ENCODE measurements at places on chromosomes 3 and 15.

DNA sequence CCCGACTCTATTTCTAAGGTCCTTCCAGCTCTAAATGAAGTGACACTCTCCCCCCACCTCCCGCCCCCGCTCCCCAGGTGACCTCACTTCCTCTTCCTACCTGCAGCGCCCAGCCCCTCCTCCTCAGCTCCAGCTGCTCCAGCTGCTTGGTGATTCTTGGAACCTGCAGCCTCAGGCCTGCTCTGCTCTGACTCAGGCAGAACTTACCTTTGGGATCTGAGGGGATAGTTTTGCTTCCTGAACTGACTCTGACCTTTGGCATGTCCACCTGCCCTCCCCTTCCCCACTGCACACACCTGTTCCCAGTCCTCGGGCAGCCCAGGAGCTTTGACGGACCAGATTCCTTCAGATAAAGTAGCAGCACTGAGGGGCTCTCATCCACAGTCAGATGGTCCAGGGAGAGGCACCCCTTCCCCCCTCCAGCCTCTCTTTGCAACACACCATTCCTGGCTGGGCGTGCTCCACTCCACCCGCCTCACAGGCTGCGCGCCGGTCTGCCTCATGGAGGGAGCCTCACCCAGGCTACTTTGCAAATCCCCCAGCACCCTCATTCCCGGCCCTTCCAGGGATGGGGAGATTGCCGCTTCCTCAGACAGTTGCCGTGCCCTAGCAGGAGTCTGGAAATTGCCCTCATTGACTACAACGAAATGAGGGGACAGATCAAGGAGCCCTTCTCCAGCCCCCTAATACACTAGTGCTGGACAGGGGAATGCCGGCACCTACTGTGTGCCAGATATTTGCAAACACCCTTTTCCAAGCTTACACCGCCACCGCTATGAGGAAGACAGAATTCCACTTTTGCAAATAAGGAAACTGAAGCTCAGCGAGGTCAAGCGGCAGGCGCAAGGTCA lies 692 bp upstream of the C15orf39 start:
- peak; percentile 11 for DNase-seq

DNA sequence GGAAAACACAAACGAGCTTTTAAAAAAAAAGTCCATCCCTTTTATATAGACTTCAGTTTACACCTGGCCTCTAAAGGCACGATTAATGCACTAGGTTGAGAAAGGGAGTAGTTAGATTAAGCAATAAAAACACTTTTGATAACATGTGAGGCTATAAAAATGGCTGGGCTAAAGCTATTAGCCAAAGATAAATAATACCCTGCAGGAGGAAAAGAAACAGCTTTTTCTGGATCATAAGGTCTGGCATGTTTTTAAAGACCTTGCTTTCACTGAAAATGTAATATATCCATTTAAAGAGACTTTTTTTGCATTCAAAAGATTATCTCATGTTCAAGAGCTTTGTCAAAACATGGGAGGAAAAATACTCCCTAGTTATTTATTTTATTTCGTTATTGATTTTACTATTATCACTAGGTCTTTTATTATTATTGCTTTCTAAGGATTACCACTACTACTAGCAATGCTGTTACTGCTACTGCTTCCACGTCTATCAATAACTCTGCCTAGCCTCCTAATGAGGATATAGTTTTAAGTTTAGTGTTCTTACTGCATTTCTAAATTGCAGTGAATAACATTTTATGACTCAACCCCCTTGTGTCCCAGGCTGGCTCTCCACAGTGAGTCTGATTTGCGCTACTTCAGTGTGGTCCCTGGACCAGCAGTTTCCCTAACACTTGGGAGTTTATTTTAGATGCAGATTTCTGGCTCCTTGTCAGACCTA lies 93.4 kb downstream of the THRB start:
- DNase-seq = no peak

GRCh38 chr3:156551746-156552145 lies 3.2 kb downstream of the SSR3 start:
- peak; percentile 79 for DNase-seq

- DNase-seq = no peak
These were observed 915 bp downstream of the BCL2L10 start for GRCh38 chr15:52111517-52112202.

GRCh38 chr3:194261581-194262063 lies 89.5 kb downstream of the CPN2 start:
- no peak for DNase-seq

DNA sequence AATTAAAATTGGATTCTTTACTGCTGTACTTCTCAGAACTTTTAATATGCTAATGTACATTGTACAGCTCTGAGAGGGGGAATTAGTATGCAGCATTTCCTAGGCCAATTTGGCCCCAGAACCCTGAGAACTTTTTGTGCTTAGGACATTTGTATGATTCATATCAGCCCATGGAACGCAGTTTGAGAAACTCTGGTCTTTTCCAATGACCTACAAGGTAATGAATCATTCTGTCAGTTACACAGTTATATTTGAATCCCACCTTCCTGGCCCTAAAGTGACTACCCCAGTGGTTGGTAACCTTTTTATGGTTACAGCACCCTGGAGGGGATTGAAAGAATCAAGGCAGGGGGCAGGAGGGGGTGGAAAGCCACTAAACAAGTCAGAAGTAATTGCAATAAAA lies 25.6 kb upstream of the KBTBD12 start:
- DNase-seq = no peak

GRCh38 chr15:56356616-56357015 lies 8.6 kb upstream of the TEX9 start:
- DNase-seq = no peak

DNA sequence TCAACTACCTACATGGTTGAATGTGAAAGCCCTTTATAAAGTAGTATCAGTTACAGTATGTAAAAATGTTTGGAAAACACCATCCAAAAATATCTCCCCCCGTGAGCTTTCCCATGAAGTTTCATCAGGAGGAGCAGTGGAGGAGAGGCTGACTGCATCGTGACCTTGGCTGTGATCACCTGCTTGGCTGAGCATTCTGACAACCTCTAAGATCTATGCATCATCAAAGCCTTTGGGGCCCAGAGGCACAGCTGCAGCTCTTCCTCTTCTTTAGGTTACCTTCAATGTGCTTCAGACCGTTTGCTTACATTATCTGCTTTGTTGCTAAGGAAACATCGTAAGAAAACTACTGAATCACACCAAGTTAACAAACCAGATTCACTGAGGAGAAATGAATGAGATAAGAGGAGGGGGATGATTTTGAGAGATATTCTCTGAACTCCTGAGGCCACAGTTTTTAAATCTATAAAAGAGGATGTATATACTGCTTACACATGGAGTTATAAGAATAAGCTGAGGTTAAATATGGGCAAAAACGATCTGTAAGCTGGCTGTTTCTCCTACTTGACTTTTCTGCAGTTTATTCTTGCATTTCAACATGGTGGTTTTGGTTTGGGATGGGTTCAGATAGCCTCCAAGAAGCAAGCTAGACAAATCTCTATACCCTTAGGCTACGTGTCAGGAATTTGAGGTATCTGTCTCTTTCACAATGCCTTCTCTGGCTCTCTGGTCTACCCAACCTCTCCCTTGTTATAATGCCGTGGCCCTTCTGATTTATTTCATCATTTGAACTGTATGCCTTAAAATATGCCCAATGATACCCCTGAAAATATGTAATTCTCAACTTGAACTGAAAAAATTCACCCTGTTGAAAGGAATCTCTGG lies 4.0 kb downstream of the GCSAM start:
- no peak for DNase-seq

DNA sequence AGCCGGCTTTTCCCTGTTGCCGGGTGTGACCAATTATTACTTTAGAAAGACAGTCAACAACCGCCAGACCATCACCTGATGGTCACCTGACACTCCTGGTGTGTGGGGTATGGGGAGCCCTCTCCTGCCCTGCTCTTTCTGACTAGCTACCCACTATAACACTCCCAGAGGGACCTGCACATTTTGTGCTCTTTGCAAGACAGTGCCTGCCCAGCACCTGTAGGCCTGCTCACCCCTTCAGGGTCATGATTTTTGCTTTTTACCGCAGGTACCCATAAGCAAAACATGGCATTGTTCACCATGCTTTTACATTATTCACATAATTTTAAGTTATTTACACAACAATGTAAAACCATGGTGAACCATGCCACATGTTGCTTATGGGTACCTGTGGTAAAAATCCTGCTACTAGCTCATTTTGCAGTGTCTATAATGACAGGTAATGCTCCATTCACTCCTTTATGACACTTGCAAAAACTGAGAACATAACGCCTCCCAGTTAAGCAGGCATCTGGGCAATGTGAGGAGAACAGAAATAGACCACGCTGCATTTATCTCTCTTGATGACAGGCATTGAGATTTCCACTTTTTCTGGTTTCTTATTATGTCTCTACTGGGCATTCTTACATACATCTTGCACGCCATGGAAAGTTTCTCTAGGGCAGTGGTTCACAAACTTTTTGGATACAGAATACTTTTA lies 9.9 kb downstream of the CCRL2 start:
- DNase-seq = no peak

DNA sequence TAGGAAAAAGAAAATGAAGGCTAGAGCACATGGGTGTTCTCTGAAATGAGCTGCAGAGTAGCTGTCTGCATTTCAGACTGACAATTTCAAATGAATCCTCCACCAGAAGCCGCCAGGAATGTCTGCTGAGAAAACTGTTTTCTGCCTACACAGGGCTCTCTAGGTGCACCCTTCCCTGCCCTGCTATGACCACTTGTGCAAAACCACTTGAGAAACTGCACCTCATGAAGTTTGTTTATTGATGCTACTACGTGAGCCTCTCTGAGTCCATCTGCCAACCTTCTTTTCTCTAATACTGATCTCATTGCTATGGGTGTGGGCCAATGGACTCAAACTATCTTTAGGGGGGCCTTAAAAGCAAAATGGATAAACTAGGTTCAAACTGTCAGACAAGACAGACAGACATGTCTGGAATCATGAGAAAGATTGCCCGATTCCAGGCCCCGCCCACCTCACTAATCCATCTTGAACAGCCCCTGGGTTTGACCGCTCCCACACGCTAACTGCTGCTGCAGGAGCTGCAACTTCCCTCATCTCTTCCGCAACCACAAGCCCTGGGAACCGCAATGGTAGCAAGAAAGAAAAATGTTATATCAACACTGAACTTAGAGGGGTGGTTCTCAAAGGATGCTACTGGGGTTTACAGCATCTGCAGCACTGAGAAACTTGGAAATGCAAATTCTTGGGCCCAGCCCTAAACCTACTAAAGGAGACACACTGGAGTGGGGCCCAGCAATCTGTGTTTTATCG lies 9.0 kb upstream of the CD47 start:
- DNase-seq = no peak

DNA sequence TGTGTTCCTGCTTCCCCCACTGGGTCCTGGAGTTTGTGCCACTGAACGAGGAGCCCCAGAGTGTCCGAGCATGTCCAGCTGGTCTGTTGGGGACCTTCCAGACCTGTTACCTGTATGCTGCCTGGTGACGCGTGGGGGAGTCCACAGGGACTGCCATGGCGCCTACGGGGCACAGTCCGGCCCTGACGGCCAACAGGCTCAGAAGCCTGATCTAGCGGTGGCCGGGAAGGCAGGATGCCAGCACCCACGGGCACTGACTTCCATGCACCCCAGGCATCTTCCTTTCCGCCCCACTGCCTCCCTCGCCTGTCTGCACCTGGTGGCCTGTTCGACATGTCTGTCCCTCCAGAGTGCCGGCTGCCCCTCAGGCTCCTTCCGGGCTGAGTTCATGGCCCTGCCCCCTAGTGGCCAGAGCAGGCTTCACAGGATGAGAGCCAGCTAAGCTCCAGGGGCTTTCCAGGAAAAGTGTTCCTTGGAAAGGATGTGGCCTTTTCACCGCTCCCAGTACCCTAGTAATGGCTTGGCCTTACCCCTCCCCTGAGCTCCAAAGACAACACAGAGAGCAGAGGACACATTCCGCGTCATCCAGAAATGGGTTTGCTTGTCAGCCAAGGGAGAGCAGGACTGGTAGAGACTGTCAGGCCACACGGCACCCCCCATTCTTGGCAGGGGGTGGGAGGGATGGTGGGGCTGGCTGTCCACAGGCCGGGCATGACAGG lies 35.7 kb downstream of the NGRN start:
- DNase-seq = no peak

DNA sequence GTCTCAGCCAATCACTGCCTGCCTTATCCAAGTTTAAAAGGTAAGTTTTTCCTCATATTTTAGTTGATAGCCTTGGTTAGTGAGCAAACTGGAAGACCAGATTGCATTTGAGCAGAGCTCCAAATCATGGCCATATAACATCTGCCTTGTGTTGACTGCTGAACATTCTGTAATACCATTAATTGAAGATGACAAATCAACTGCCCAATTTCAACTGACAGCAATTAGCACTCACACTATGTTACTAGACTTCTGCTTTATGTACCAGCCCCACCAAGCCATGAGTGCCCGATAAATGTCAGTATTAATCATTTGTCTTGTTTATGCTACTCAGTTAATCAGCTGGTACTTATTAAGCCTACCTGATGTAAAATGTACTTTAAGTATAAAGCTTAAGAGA lies 83.1 kb downstream of the CGGBP1 start:
- no peak for DNase-seq

Data from GM04503 (cell line).